MM.1S (cell line): ENCODE measurements at places on chromosomes 13 and 19.

GRCh38 chr13:53405616-53406015 lies 377.0 kb downstream of the OLFM4 start:
- no peak overlapping the region for H3K27ac ChIP-seq
- no peak for DNase-seq
- no peaks in the 10 kb centered on the region for H3K4me1 ChIP-seq
- H3K36me3 ChIP-seq: no peaks in the 10 kb centered on the region

DNA sequence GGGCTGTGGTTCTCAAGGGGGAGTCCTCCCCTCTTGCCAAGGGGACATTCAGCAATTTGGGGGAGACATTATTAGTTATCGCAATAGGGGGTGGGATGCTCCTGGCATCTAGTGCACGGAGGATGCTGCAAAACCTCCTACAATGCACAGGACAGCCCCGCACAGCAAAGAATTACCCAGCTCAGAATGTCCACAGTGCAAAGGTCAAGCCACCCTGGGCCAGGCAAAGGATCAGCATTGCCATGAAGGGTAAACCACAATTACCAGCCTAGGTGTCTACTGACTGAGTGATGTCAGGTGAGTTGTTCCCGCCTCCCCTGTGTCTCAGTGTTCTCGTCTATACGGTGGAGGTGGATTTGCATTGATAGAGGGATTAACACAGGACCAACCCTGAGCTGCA lies 2.4 kb upstream of the METTL21C start:
- H3K27ac ChIP-seq: no peak overlapping the region
- no peaks in the 10 kb centered on the region for H3K36me3 ChIP-seq
- no peaks in the 10 kb centered on the region for H3K27me3 ChIP-seq
- DNase-seq: no peak
- no peaks in the 10 kb centered on the region for H3K4me1 ChIP-seq

- peak overlapping the region; percentile 45; the same call in 1 of the 2 replicates for H3K27ac ChIP-seq
- H3K4me1 ChIP-seq: peaks cover 30% of the 10 kb centered on the region
- peaks cover 19% of the 10 kb centered on the region for H3K27me3 ChIP-seq
- H3K4me3 ChIP-seq: peak overlapping the region; percentile 1; the same call in 1 of the 2 replicates
- no peak for DNase-seq
Measured at GRCh38 chr19:2490659-2491058, 14.7 kb downstream of the GADD45B start.

GRCh38 chr19:41476583-41476982 lies 33.6 kb downstream of the ERICH4 start:
- no peak overlapping the region for H3K27ac ChIP-seq
- DNase-seq: no peak
- 0 out of 2 replicates have a peak, but pooled peaks cover 4% of the 10 kb centered on the region for H3K4me1 ChIP-seq
- no peaks in the 10 kb centered on the region for H3K36me3 ChIP-seq
- no peak overlapping the region for H3K4me3 ChIP-seq

DNA sequence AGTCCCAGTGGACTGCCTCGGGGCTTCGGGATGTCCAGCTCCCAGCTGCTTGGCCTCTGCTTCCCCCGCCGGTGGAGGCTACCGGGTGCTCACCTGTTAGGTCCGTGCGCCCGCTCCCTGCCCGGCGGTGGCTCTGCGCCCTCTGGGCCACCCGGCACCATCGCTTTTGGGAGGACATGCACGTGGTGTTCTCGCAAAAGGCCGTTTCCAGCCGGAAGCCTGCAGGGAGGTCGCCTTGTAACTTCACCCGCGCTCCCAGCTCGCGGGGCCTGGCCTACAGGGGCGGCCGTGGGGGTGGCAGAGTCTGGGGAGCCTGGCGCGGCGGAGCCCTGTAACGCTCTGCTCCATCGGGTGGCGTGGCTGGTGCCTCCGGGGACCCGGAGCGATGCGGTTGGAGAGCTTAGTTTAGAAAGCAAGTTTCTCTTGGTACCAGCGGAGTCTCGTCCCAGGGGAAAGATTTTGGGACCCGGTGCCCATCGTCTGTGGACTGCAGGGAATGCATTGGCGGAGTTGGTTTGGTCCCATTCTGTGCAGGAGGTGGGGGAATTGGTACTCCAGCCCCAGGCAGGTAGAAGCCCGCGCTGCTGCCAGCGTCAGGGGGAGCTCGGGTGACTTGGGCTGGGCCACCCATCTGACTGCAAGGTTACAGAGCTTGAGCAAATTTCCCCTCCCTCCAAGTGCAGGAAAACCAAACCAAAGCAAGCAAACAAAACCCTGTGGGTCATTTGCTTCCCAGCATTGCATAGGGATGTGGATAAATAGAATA lies 673 bp downstream of the SPATA13 start:
- no peaks in the 10 kb centered on the region for H3K36me3 ChIP-seq
- no peaks in the 10 kb centered on the region for H3K4me1 ChIP-seq
- DNase-seq: peak; percentile 38
- no peaks in the 10 kb centered on the region for H3K27me3 ChIP-seq
- no peak overlapping the region for H3K27ac ChIP-seq

- H3K27ac ChIP-seq: no peak overlapping the region
- peak overlapping the region; percentile 93 for H3K4me3 ChIP-seq
- no peaks in the 10 kb centered on the region for H3K4me1 ChIP-seq
- no peaks in the 10 kb centered on the region for H3K27me3 ChIP-seq
Measured at GRCh38 chr19:44644402-44645016, 799 bp downstream of the PVR start.

- H3K27ac ChIP-seq: no peak overlapping the region
- no peak for DNase-seq
- H3K4me1 ChIP-seq: no peaks in the 10 kb centered on the region
- H3K27me3 ChIP-seq: peaks cover 88% of the 10 kb centered on the region
- no peak overlapping the region for H3K4me3 ChIP-seq
- no peaks in the 10 kb centered on the region for H3K36me3 ChIP-seq
Measured at GRCh38 chr19:3132971-3133792, 2.7 kb upstream of the GNA15 start.

DNA sequence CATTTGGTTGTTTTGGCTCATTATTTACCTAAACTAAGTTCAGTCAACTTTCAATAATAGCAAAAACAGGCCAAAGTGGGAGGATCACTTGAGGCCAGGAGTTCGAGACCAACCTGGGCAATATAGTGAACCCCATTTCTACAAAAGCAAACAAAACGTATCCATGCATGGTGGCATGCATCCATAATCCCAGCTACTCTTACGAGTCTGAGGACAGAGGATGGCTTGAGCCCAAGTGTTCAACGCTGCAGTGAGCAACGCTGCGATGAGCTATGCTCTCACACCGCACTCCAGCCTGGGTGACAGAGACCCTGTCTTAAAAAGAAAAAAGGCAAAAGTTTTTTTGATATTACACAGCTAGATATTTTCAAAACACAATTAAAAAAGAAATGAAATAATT lies 570.0 kb upstream of the GPC6 start:
- no peaks in the 10 kb centered on the region for H3K4me1 ChIP-seq
- H3K4me3 ChIP-seq: no peak overlapping the region
- no peak overlapping the region for H3K27ac ChIP-seq
- H3K36me3 ChIP-seq: no peaks in the 10 kb centered on the region
- no peak for DNase-seq

GRCh38 chr19:16608290-16608739 lies 19.7 kb downstream of the MED26 start:
- H3K36me3 ChIP-seq: no peaks in the 10 kb centered on the region
- DNase-seq: no peak
- H3K27me3 ChIP-seq: no peaks in the 10 kb centered on the region
- H3K4me3 ChIP-seq: no peak overlapping the region

DNA sequence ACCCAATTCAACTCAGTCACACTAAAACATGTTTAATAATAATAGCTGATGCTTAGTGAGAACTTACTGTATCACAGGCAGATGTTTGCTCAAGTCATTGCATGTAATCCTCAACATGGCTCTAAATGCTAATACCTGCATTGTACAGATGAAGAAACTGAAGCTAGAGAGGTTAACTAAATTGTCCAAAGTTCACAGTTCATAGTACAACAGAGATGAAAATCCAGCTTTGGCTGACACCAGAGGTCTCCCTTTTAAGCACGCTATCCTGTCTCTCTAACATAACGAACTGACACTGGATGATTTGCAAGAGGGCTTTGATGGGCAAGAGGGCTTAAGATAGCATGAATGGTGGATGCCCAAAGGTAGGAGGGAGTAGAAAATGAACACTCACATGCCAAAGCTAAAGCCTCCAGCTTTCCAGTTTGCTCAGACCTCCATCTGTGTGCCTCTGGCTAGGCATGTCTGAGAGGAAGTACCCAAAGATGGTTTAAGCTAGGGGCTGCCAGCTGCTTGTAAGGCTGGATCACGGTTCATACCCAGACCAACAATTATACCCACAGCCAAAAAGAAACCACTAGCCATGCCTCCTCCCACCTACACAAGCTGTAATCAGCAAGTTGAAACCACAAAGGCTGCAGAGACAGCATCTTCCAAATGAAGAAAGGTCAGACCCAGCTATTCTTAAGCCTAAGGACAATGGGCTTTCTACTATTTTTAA lies 196.9 kb upstream of the UBL3 start:
- H3K4me1 ChIP-seq: peaks cover 7% of the 10 kb centered on the region; the same call in 1 of the 2 replicates
- H3K27ac ChIP-seq: no peak overlapping the region
- H3K36me3 ChIP-seq: no peaks in the 10 kb centered on the region
- H3K27me3 ChIP-seq: no peaks in the 10 kb centered on the region

DNA sequence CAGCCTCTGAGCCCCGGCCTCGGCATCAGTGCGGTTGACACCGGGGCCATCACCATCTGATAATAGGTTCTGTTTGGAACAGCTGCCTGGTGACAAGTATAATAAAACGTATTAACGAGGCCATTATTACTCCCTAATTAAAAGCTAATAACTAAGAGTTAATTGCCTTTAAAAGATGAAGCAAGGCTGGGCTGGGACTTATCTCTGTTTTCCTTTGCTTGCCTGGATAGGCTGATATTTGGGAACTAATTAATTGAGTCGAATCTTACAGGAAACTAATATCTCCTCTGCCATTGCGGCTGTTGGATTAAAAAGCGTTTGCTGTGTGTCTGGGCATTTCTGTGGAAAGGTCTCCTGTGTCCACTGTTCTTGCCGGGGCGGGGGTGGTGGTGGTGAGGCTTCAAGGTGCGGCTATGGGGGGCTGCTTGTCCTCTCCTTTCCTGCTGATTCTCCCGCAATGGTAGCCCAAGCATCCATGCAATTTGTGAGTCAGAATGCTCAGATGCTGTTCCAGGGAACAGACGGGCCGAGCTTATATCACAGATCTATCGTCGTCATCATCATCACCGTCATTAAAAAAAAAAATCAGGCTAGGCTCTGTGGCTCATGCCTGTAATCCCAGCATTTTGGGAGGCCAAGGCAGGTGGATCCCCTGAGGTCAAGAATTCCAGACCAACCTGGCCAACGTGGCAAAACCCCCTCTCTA lies 162.7 kb downstream of the PTPRS start:
- no peak overlapping the region for H3K4me3 ChIP-seq
- no peaks in the 10 kb centered on the region for H3K4me1 ChIP-seq

DNA sequence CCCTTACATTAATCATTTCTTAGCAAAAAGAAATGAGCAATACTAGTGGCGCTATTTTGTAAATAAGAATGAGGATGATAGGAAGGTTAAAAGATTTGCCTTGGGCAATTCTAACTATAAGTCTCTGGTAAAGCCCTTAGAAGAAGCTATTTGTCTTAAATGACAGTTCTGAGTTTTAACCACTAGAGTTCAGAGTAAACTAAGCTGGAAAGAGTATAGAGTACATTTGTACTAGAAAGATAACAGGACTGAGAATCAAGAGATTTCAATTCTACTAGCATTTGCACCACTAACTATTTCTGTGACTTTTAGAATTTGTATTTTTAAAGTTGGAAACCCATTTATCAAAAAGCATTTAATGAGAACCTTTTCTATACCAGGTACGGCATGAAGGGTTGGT lies 750.3 kb downstream of the OLFM4 start:
- no peak overlapping the region for H3K4me3 ChIP-seq
- no peaks in the 10 kb centered on the region for H3K27me3 ChIP-seq
- H3K27ac ChIP-seq: no peak overlapping the region
- H3K36me3 ChIP-seq: no peaks in the 10 kb centered on the region
- no peaks in the 10 kb centered on the region for H3K4me1 ChIP-seq

- DNase-seq: no peak
- no peak overlapping the region for H3K27ac ChIP-seq
- no peaks in the 10 kb centered on the region for H3K4me1 ChIP-seq
- peaks cover 56% of the 10 kb centered on the region for H3K27me3 ChIP-seq
- no peaks in the 10 kb centered on the region for H3K36me3 ChIP-seq
- H3K4me3 ChIP-seq: no peak overlapping the region
Measured at GRCh38 chr19:33871605-33872004, 74.9 kb downstream of the KCTD15 start.

GRCh38 chr13:37608750-37609339 lies 10.3 kb upstream of the POSTN start:
- H3K36me3 ChIP-seq: no peaks in the 10 kb centered on the region
- H3K4me1 ChIP-seq: no peaks in the 10 kb centered on the region
- no peak overlapping the region for H3K27ac ChIP-seq

DNA sequence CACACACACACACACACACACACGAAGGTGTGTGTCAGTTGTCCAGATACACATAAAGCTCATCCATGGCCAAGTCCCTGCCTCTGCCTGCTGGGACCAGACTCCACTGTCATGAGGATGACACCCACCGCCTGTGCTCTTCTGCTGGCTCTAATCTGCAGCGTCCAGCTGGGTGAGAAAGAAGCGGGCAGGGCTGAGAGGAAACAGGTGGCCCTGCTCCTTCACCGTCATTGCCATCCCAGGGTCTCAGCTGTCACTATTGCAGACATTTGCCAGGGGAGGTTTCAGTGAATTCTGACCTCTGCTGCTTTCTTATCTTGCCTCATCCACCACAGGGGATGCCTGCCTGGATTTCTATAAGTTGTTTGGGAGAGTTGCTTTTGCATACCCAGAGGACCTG lies 31.4 kb downstream of the SCGB2B2 start:
- H3K4me1 ChIP-seq: no peaks in the 10 kb centered on the region
- DNase-seq: no peak
- H3K27ac ChIP-seq: no peak overlapping the region
- no peaks in the 10 kb centered on the region for H3K27me3 ChIP-seq
- H3K36me3 ChIP-seq: no peaks in the 10 kb centered on the region
- H3K4me3 ChIP-seq: no peak overlapping the region

- H3K4me3 ChIP-seq: no peak overlapping the region
- no peak overlapping the region for H3K27ac ChIP-seq
- H3K4me1 ChIP-seq: no peaks in the 10 kb centered on the region
- no peaks in the 10 kb centered on the region for H3K27me3 ChIP-seq
Measured at GRCh38 chr13:100630555-100630954, 42.0 kb upstream of the GGACT start.

DNA sequence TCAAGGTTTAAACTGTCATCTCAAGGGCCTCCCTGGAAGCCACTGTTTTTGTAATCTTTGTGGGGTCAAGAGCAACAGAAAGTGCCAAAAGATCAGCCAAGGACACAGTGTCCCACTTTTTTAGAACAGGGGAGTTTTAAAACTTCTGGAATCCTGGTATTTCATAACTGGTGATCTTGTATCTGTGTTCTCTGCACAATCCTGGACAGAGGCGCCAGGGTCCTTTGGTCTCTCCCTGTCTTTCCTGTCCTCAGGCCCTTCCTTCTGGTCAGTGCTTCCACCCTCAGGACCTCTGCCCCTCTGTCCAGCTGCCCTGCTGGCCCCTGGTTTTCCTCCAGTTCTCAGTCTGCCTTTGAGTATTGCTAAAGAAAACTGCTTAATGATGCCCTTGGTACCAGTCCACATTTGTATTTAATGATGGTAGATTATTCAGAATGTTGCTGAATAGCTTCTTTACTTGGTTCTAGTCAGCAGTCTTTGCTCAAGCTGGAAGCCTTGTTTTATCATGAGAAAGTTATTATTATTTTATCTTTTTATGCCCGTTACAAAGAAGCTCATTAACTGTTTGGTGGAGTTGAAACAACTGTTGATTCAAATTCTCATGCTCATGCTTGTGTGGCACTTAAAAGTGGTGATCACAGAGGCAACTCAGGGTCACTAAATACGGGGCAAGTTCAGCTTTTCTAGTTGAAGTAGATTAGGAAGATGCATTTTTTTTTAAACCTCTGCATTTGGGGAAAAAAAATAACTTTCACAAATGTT lies 47.5 kb downstream of the WASF3 start:
- no peaks in the 10 kb centered on the region for H3K27me3 ChIP-seq
- no peak overlapping the region for H3K27ac ChIP-seq
- H3K4me1 ChIP-seq: no peaks in the 10 kb centered on the region
- DNase-seq: no peak
